ENCODE measurements at places on chromosomes 13 and 19.

DNA sequence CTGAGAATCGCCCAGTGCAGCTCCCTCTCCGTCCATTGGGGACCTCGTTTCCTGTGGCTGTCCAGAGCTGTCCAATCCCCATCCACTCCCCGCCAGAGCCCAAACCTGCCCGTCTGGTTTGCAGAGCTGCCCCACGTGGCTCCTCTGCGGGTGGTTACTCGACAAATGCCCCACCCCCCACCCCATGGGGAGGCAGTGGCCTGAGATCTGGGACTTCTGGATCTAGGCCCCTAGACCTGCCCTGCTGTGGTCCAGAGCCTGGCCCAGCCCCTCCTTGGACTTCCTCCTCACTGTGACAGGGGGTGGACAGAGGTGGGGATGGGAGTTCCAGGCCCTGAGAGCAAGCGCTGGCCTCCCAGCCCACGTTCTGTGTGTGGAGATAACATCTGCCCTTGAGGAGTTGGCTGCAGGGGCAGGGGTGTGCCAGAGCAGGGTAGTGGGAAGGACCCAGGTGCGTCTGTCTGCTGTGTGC, 29.1 kb downstream of the PAK4 start:
- DNase-seq = no peak

DNA sequence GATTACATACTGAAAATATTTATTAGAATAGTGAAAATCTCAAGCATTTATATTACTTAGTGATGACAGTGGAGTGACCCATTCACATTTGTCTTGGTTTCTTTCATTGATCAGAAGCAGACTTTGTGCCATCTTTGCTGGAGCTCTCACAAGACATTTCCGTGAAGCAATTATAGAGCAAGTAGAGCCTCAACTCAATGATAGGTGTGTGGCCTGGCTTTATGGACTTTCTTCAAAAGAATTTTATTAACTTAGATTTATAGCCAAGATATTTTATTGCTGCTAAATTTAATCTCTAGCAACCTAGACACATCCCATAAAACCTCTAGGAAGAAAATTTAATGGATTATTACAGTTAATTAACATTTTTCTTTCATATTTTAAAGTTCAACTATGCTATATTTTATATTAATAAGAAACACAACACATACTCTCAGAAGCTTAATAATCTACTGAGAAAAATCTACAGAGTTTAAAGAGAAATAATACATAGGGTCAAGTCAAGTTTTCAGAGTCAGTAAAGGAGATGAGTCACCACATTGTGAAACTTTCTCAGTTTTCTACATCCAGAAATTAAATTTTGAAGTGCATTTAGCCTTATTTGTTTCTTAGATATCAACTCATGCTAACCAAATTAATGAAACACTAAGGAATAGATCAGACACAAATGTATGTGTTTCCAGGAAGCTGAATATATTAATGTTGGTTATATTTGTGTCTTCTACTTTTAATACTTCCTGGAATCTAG, 160.5 kb downstream of the LACC1 start:
- DNase-seq = no peak

GRCh38 chr19:56350416-56351045, 35.9 kb upstream of the ZSCAN5A start:
- no peak for DNase-seq

DNA sequence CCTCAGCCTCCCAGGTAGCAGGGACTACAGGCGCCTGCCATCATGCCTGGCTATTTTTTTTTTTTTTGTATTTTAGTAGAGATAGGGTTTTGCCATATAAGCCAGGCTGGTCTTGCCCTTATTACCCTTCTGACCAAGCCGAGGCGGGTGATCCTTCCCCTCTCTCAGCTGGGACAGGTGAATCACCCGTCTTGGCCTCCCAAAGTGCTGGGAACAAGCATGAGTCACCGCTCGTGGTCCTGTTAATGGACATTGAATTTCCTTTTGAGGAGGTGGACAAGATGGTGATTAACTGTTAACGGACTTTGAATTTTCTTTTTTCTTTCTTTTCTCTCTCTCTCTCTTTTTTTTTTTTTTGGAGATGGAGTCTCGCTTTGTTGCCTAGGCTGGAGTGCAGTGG, 10.6 kb downstream of the CD70 start:
- no peak for DNase-seq

DNA sequence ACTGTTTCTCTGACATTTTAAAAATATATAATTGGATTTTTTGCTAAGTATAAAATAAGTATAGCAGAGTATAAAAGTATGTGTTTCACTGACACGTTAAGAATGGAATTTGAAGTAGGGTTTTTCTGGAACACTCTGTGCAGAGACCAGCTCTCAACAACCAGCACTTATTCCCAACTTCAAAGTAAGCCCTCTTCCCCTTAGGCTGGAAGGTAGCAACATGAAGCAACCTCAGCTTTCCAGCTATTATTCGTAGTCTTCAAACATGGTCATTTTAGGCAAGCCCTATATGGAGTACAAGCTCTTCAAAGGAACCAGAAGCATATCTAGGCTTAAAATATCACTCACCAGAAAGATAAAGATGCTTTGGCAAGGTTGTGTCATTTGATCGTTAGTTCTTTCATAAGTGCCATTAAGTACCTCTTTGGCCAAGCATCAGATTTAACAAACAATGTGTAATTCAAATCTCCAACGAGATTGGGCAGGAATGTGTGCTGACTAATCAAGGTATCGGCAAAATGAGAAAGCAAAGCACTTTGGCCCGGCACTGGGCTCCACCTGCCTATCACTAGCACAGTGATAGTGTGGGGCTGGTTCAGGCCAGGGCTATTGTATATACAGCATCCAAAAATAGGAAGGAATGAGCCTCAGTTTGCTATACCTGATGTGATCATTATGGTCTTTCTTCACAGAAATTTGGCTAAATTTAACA, 95.9 kb upstream of the FREM2 start:
- DNase-seq = no peak

DNA sequence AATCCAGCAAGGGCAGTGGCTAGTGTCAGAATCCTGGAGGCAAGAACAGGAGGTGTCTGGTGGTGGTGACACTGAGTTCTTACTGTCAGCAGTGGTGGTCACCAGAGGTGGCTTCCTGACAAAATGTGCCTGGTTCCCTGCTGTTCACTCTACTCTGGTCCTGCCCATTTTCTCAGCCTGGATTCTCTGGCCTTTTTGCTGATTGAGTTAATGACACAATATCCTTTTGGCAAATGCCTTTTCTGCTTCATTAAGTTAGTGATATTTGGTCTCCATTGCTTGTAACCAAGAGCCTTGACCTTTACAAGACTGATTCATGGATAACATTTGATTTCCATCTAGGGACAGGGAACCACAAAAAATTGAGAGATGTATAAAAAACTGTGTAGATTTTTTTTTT, 51.1 kb downstream of the RFC3 start:
- no peak for DNase-seq

DNA sequence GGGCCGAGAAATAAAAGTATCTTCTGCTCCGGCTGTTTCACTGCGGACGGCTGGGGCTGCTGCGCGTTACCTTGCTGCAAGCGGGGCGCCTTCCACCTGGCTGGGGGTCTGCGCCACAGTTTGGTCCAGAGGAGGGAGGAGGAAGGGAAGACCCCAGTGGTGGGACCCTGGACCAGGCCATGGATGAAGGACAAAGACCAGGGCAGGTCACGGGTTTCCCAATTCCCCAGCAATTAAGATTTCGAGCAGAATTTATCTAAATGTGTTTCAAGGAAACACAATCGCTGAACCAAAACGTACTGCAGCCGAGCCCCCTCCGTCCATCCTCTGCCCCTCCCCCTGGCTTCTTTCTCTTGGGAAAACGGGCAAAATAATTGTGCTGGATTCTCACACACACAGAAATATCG, 2.9 kb downstream of the SOX1 start:
- DNase-seq = no peak

DNA sequence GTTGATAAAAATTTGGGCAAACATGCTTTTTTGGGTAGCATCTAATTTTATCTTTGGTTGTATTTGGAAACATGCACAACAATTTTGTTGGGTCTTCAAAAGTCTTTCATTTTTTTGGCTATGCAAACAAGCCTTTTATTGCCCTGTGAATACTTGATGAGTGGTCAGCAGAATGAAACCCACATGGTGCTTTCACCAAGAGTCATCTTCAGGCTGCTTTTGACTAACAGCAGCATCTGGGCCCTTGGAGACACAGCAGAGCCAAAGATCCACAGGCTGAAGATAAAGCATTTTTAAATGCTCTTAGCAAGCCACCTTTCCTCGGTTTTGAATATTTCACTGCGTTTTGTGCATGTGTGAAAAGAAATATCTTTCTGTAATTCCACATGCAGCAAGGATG, 154.9 kb downstream of the FGF9 start:
- no peak for DNase-seq

All from activated CD4-positive, alpha-beta T cell treated with anti-CD3 and anti-CD28 coated beads, Interleukin-2, amount 50 U/mL, for 24 hours (primary cell).